ENCODE measurements at places on chromosomes 4 and X.

GRCh38 chrX:141175786-141176185, 1.1 kb downstream of the LDOC1 start:
- DNase-seq, result no peak

- DNase-seq, result no peak
Measured at GRCh38 chr4:39664828-39665731, 26.4 kb upstream of the SMIM14 start.

DNA sequence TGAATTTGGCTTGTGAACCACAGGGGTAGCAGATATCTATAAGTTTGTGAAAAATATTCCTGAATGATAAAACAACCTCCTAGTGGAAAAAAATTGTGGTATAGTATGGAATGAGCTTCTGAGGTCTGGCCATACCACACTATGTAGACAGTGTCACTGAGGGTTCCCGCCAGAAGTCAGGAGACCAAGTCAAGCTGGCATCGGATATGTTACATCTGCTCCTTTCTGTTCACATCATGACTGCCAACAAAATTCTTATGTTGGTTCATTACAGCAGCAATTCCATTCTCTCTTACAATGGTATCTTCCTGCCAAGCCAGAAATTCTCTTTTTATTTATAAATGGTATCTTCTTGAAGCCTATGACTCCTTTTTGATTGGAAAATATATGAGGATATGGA, 273.0 kb downstream of the PPP3CA start:
- DNase-seq, result no peak

DNA sequence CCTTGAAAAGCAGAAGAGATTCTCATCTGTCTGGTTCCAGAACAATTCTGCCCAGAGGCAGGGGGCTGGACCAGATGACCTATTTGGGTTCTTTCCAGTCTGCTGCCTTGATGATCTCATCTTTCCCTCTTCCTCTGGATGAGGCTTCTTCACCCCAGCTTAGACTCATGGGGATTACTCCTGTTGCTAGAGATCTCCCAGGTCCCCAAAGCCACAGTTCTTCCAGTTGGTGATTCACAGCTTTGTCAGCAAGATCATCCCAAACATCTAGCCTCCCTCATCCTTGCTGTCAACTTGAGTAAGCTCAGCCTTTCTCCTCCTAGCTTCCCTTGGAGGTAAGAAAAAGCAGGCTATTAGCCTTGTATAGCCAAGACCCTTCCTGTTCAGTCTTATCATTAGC, 64.2 kb upstream of the PJA1 start:
- DNase-seq, result no peak

DNA sequence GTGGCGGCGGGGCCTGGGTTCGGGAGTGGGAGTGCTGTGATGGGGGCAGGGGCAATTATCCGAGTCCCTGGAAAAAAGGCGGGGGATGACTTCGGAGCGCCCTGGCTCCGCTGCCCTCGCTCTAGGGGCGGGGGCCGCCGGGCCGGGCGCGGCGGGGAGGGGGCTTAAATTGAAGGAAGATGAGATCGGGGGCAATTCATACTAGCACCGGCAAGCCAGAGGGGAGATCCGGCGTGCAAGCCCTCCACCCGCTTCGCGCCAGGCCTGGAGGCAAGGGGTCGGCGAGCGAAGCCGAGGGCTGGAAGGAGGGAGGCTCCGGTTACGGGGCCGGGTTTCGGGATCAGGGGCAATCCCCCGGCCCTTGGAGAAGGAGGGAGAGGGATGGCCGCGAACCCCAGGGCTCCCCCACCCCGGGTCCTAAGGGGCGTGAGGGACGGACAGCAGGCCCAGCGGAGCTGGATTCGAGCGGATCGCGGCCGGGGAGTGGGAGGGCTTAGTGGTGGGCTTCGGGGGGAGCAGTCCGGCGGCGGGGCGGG, 1.2 kb downstream of the BCORL1 start:
- DNase-seq, result no peak

GRCh38 chr4:153955327-153955726, 166.4 kb upstream of the SFRP2 start:
- DNase-seq, result no peak

DNA sequence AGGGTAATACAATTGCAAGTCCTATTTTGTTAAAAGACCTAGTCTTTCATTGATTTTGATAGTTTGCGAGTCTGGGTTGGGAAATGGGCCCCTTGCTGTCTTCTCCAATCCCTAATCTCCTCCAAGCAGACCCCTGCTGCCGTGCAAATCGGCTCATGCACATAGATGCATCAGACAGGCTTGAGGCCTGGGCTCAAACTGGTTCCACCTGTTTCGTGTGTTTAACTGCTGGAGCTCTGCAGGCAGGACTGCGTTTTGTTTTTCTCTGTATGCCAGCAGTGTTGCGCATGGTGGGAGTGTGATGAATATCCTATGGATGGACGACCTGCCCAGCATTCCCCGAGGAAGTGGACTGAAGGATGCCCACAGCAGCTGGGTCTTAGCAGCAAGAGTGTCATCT, 133.9 kb downstream of the PDGFRA start:
- peak; percentile 47 for DNase-seq

DNA sequence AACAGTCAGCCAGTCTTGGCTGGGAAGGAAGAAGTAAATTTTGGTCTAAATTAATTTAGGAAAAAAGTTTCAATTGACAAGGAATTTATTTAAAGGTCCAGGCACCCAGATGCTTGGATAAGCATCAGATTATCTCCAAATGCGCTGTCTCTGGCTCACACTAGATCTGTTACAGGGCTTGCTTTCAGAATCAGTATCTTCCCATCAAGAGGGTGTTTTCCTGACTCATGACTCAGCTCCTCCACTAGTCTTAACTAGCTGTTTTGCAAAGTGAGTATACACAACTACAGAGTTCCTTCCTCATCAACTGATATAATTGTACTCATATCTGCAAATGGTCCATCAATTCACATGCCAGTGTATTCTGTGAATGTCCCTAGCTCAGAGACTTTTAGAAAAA, 482.1 kb upstream of the CPEB2 start:
- DNase-seq, result no peak

GRCh38 chrX:22527302-22527701, 254.6 kb downstream of the CBLL2 start:
- DNase-seq, result no peak

DNA sequence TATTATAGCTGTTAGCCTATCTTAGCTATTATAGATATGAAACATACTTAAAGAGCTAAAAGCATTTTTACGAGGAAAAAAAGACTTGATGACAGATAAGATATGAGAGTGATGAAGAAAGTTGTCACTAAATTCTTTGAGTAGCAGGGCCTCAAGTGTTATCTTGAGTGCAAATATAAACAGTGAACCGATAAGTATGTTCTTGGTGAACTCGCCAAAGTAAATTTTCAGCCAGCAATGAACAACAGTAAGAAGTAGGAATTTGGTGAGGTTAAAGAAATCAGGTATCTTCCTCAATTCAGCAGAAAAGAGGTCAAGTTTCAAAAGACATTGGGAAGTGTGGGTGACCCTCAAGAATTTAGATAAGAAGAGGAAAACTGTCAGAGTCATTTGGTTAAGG, 471.8 kb upstream of the FTHL17 start:
- no peak for DNase-seq

GRCh38 chrX:129239371-129239770, 283.9 kb downstream of the SMARCA1 start:
- no peak for DNase-seq

GRCh38 chrX:64427787-64428186, 32.5 kb upstream of the MTMR8 start:
- no peak for DNase-seq

- DNase-seq, result no peak
Measured at GRCh38 chr4:185317880-185318279, 77.8 kb downstream of the LRP2BP start.

- DNase-seq, result no peak
Measured at GRCh38 chrX:66635360-66635759, 3.5 kb downstream of the EDA2R start.

GRCh38 chr4:40471923-40472322, 136.8 kb downstream of the CHRNA9 start:
- no peak for DNase-seq

- DNase-seq, result no peak
Measured at GRCh38 chrX:19331831-19332230, 11.9 kb upstream of the PDHA1 start.

DNA sequence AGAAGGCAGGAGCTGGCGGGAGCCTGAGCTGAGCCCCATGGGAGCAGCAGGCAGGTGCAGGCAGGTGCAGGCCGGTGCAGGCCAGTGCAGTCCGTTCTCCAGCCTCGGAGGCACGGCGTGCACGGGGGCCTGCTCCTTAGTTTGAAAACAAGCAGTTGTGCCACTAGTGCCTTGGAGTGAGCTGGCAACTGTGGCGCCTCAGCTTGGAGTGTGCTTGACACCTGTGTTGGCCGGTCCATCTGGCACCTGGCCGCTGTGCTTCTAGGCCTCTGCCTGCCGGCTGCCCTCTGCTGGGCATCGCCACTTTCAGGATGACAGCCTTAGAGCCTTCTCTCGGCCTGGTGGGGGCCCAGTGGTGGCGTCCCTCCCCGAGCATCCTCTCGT, 47.9 kb downstream of the RGS12 start:
- peak; percentile 47 for DNase-seq

GRCh38 chr4:119008761-119009160, 120.1 kb downstream of the SYNPO2 start:
- DNase-seq, result no peak

- DNase-seq, result no peak
Measured at GRCh38 chr4:96598465-96598864, 758.6 kb downstream of the PDHA2 start.

DNA sequence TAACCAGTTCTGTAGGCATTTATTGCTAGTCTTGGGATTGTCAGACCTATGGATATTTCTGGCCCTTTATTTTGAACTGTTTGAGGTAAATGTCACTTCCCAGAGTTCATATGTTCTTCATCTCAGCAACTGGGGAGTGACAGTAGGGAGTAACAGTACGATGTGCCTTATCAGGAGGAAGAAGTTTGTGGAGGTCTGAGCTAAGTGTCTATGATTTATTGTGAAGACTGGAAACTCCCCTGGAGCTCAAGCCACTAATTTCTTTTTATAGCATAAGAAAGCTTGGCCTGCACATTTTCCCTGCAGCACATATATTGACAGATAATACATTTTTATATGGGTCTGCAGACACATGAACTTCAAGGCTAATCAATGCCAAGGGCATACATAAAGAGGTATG, 383.8 kb downstream of the GRXCR1 start:
- DNase-seq, result no peak

- DNase-seq, result no peak
Measured at GRCh38 chrX:150693725-150694574, 754 bp downstream of the MTMR1 start.

DNA sequence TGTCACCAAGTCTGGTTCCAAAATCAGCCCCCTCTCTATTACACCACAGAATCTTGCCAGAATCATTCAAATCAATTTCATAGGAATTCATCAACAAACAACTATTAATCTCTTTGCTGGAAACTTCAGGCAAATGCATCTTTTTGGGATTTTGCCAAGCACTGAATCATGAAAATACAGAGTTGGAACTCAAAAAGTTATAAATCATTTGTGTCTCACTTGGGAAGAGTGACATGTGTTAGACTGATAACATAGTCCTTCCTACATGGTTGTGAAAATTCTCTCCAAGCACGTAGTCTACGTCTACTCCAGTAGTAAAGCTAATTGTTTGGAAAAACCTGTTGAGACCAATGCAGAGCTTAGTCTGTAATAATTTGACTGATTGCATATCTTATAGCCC, 19.0 kb downstream of the CXCL8 start:
- no peak for DNase-seq

DNA sequence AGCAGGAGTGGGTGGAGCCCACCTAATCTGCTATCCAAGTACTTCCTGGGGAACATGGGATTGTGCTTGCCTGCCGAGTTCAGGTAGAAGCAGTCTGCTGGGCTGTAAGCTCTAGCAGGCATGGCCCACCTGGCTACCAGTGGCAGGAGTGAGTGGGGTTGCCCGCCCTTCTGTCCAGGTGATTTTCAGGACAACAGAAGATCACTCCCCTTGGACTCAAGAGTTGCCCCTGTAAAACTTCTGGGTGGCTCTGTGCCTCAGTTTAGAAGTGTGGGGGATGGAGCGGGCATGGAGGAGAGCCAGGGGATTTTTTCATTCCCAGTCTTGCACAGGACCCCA, 43.5 kb downstream of the NDST3 start:
- DNase-seq, result no peak

DNA sequence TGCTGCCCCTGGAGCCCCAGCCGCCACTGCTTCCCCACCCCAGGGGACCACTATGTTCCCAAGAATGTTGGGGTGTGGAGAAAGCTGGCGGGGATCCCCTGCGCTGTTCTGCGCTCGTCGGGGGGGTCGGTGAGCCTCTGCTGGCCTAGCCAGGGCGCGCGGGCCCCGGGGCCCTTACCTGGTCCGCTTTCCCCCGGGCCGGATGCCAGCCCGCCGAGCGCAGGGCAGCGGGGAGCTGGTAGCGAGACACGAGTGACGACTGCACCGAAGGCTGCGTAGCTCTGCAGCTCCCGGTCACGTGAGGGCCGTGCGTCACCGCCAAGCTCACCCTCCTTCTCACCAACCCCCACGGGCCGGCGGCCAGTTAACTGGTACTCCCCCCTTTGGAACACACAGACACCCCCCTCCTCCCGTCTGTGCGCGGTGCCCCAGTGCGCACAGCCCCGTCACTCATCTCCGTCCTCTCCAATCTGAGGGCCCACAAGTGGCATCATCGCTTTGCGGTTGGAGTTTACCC, at the start of gene BEX1:
Gene BEX1, minus strand, starts transcription at position 254 of the 517 bp plus-strand sequence. CDS start 897 bp downstream, outside the sequence.
- DNase-seq, result no peak

GRCh38 chr4:2305766-2306501, 44.0 kb upstream of the MXD4 start:
- no peak for DNase-seq

GRCh38 chrX:67613366-67613765, 69.5 kb downstream of the AR start:
- DNase-seq, result no peak

- DNase-seq, result no peak
Measured at GRCh38 chr4:166314902-166315301, 441.9 kb downstream of the TLL1 start.

- no peak for DNase-seq
Measured at GRCh38 chr4:121705521-121705920, 8.7 kb upstream of the ANXA5 start.

- DNase-seq, result no peak
Measured at GRCh38 chr4:56051029-56051709, 102.4 kb downstream of the CEP135 start.

- DNase-seq, result no peak
Measured at GRCh38 chr4:71405791-71406190, 67.0 kb downstream of the SLC4A4 start.

DNA sequence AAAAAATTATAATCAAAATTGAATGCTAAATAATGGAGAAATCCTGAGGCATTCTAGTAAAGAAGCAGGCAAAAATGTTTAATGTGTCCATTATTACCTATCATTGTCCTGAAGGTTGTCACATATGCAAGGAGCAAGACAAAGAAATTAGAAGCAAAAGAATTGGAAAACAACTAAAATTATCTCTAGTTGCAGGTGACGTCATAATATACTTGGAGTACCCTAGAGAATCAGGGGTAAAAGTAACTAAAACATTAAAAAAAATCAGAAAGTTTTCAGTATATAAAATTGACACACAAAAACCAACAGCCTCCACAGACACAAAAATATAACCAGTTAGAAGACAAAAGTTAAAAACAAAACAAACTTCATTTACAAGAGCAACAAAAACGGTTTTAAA, 21.4 kb downstream of the MAGEA1 start:
- no peak for DNase-seq
